Hepatocyte (in vitro differentiated cells): ENCODE measurements at places on chromosomes 7 and 10. TPM values are rescaled to one million over a fixed set of nuclear protein-coding genes. Genes with fewer than 3 reads are reported as not detected.

SPDYE16 gene
- 0.03 TPM in 1 of 2 replicates, not detected in the other for total RNA-seq

PAPSS2 gene
- total RNA-seq, result 47.0 and 58.0 TPM in 2 replicates

SEMA3C gene
- total RNA-seq, result 134 and 139 TPM in 2 replicates

CCDC6 gene
- 44.8 and 49.8 TPM in 2 replicates for total RNA-seq

SPDYE2 gene
- not detected in 2 replicates for total RNA-seq

MBLAC1 gene
- total RNA-seq, result 2.7 and 3.2 TPM in 2 replicates

TMEM72 gene
- 0.13 TPM in 1 of 2 replicates, not detected in the other for total RNA-seq

EGFR gene
- total RNA-seq, result 40.6 and 51.0 TPM in 2 replicates

HIF1AN gene
- 13.7 and 15.5 TPM in 2 replicates for total RNA-seq

CEP55 gene
- total RNA-seq, result 3.6 and 4.0 TPM in 2 replicates

TCF7L2 gene
- 14.8 and 18.7 TPM in 2 replicates for total RNA-seq

PDGFA gene
- total RNA-seq, result 56.6 and 63.1 TPM in 2 replicates

PHYHIPL gene
- 5.9 and 39.3 TPM in 2 replicates for total RNA-seq

HTR5A gene
- not detected in 2 replicates for total RNA-seq

ERVW-1 gene
- total RNA-seq, result 0.37 TPM in 1 of 2 replicates, not detected in the other

TSPAN14 gene
- 55.1 and 65.9 TPM in 2 replicates for total RNA-seq

FGL2 gene
- total RNA-seq, result 0.80 and 1.2 TPM in 2 replicates

EBLN1 gene
- not detected in 2 replicates for total RNA-seq

CYP3A5 gene
- 279 and 345 TPM in 2 replicates for total RNA-seq

PTF1A gene
- total RNA-seq, result not detected in 2 replicates

GATA3 gene
- 0.96 and 2.4 TPM in 2 replicates for total RNA-seq

TMEM243 gene
- total RNA-seq, result 38.1 and 47.7 TPM in 2 replicates

GIMAP2 gene
- total RNA-seq, result 1.4 and 2.4 TPM in 2 replicates

COL28A1 gene
- 0.47 and 1.1 TPM in 2 replicates for total RNA-seq

GRM3 gene
- 0.03 TPM in 1 of 2 replicates, not detected in the other for total RNA-seq

EXOSC1 gene
- 34.7 and 40.0 TPM in 2 replicates for total RNA-seq

CCDC71L gene
- total RNA-seq, result 17.1 and 24.3 TPM in 2 replicates

C10orf67 gene
- total RNA-seq, result 0.10 TPM in 1 of 2 replicates, not detected in the other

KLLN gene
- total RNA-seq, result 0.53 and 1.2 TPM in 2 replicates

EPDR1 gene
- 9.6 and 12.2 TPM in 2 replicates for total RNA-seq

CHAT gene
- total RNA-seq, result 0.27 TPM in 1 of 2 replicates, not detected in the other

NPSR1 gene
- not detected in 2 replicates for total RNA-seq

LRMDA gene
- 5.6 and 6.8 TPM in 2 replicates for total RNA-seq

NUTM2D gene
- 5.0 and 5.3 TPM in 2 replicates for total RNA-seq

PLOD3 gene
- total RNA-seq, result 29.5 and 37.6 TPM in 2 replicates

NXPH1 gene
- total RNA-seq, result 0.28 TPM in 1 of 2 replicates, not detected in the other

WEE2 gene
- 3.6 and 3.7 TPM in 2 replicates for total RNA-seq

LBX1 gene
- total RNA-seq, result not detected in 2 replicates

TMEM225B gene
- total RNA-seq, result 0.20 and 0.24 TPM in 2 replicates

SH2B2 gene
- 3.2 and 3.8 TPM in 2 replicates for total RNA-seq

EN2 gene
- not detected in 2 replicates for total RNA-seq

MYO3A gene
- total RNA-seq, result 1.1 and 12.8 TPM in 2 replicates
